Stimulated activated naive CD8-positive, alpha-beta T cell treated with anti-CD3 and anti-CD28 coated beads, Interleukin-15, Interleukin-2, amounts not matched to agents 100 U/mL and 50 U/mL, for 24 hours (primary cell): ENCODE measurements at places on chromosomes 5 and 9.

- no peak for DNase-seq
Measured at GRCh38 chr5:98656125-98656795, 117.2 kb upstream of the RGMB start.

GRCh38 chr9:73714294-73714693 is 562.6 kb downstream of the ANXA1 start:
- DNase-seq: no peak

DNA sequence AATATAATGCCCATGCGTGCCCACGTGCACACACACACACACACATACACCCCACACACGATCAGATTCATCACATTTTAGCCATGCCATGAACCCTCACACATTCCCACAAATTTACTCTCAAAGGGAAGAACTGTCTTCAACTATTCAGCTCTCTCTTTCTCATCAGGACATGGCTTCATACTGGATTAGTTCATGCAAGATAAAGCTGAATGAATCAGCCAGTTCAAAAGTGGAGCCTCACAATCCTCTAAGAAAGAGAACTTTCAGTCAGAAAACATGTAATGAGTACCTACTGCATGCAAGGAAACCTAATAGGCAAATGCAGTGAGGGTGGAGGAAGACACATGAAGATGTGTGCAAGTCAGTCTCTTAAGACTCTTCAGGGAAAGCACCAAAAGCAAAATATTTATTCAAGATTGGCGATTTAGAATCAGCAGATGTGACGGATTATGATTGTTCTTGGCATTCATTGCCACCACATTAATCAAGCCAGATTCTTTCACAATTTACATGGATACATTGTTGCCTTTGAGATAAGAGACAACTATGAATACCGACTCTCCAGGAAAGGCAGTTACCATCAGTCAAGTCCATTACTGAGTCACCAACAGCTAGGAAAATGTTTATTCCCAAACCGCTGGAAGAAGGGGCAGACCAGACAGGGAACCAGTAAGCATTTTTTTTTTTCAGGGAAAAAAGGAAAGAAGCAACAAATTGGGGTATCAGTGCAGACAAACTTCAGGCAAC is 30.3 kb upstream of the PUM3 start:
- DNase-seq: no peak

DNA sequence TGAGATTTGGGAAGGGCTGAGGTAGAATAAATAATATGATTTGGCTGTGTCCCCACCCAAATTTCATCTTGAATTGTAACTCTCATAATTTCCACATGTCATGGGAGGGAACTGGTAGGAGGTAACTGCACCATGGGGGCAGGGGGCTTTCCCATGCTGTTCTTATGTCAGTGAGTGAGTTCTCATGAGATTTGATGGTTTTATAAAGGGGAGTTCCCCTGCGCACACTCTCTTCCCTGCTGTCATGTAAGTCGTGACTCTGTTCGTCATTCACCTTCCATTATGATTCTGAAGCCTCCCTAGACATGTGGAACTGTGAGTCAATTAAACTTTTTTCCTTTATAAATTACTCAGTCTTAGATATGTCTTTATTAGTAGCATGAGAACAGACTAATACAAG is 115.5 kb upstream of the STARD4 start:
- DNase-seq: peak; percentile 26

- no peak for DNase-seq
Measured at GRCh38 chr5:125961150-125961549, 462.1 kb upstream of the GRAMD2B start.

- no peak for DNase-seq
Measured at GRCh38 chr5:166236327-166236726, 2055.1 kb upstream of the WWC1 start.
